Type B pancreatic cell (in vitro differentiated cells): ENCODE measurements at places on chromosomes 5 and 9. TPM values are rescaled to one million over a fixed set of nuclear protein-coding genes. Genes with fewer than 3 reads are reported as not detected.

Gene AK1
- total RNA-seq: 35.2 and 59.8 TPM in 2 replicates

Gene UGT3A1
- total RNA-seq: 0.82 and 6.1 TPM in 2 replicates

Gene CDC20B
- total RNA-seq: 0.38 and 0.92 TPM in 2 replicates

- DNase-seq: no peak
These were observed 19.8 kb downstream of the IL12B start for GRCh38 chr5:159310511-159310910.

DNA sequence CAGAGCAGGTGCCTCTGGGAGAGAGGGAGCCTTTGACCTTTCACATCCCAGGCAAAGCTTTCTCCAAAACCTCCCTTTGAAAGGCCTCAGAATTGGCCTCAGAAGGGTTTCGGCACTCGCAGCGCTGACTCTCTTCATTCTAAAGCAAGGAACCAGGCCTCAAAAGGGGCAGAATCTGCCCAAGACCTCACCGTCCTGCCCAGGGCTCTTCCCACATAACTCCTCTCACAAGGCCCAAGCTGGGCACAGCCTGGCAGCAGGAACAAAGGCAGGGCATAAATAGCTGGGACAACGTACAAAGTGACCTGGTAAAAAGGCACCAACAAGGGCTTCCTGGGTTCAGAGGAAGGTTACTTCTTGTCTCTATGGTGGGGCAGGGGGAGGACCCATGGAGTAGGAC, 166.3 kb upstream of the FSTL4 start:
- peak; percentile 58 for DNase-seq

DNA sequence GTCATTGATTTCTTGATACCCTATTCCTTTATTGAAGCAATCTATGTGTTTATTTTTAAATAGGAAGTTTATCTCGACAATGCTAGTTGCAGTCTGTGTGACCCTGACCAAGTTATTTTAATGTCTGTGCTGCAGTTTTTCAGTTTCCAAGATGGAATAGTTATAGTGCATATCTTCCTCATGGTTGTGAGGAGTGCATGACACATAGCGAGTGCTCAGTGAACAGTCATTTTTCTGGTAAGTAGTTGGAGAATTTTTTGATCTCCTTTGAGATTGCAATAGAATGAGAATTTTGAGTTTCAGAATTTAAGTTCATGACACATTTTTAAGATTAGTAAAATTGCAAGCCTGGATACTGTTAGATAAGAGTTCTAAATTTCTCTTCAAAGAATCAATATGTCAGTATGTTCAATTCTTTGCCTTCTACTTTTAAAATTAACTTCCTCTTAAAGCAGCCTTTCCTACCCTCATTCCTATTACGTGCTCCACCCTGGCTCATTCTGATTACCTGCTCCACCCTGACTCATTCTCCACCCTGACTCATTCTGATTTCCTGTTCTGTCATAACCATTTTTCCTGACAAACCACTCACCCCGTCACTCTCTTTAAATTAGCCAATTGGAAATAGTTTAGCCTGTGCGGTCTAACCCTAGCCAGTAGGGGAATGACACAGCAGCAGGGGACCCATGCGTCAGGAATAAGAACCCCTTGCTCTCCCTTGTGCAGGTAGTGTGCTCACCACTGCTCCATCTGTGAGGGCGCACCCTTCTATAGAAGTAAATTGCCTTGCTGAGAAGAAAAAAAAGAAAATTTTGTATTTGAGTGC, 30.7 kb downstream of the SPIN1 start:
- DNase-seq: no peak

GRCh38 chr9:91346644-91347043, 15.1 kb downstream of the AUH start:
- DNase-seq: no peak

DNA sequence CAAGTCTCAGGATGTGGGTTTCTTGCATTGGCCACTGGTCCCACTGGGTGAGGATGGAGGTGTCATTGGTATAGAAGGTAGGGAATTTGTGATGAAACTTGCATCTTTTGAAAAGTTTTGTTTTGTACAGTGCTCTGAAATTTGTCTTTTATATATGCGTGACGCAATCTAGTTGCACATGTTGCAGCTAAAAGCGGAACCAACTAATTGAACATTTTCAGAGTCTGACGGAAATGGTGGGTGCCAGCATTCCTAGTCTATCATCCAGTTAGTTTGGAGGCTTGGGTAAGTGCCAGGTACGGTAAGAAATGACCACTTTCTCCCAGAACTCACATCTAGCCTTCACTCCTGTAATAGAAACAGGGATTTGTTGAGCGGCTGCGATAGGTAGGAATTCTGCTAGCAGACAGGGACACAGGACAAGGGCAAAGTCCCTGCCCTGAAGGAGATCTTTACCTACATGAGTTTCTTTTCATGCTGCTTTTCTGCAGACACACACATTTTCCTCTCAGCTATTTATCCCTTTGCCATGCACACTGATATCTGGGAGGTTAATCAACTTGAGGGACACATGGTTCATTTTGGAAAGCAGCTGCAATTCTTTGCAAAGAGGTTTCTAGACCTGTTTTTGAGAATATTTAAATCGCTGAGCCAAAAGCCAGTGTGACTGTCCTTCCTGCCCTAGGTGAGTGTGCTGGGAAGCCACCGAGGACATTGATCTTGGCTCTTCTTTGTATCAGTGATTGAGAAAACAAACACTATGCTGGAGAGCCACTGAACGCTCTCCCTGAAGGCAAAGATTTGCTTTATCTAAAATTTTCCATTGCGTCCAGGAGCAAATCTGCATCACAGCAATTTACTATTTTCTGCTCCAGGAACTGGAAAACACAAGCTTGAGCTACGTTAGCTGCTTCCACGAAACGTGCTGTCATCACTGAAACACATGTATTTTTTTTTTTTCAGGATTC, 89.7 kb downstream of the DAP start:
- no peak for DNase-seq

DNA sequence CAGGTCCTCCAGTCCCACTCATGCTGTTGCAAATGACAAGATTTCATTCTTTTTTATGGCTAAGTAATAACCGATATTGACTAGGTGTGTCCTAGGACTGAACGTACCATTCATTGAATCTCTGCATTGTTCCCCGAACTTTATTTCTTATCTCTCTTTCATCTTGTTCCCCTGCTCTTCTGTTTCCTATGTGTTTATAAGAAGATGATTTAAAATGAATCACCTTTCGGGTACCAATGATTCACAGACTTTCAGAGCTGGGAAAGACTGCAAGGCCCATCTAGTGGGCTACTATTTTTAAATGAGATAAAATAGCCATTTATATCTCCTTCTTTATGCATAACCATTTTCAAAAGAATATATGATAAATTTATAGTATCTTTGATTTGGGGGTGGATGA, 133.0 kb downstream of the CDH18 start:
- DNase-seq: no peak

GRCh38 chr5:137367951-137368350, 131.2 kb downstream of the SPOCK1 start:
- no peak for DNase-seq

GRCh38 chr9:87199278-87199677, 252.0 kb upstream of the GAS1 start:
- no peak for DNase-seq
